Vein endothelial cell (primary cell): ENCODE measurements at places on chromosomes 6 and 20. TPM values are rescaled to one million over a fixed set of nuclear protein-coding genes. Genes with fewer than 3 reads are reported as not detected.

BIRC7 gene
- not detected in 2 replicates for total RNA-seq

RPS6KA2 gene
- 156 and 248 TPM in 2 replicates for total RNA-seq

STX11 gene
- total RNA-seq: 9.6 and 9.8 TPM in 2 replicates

NCOA3 gene
- total RNA-seq: 40.8 and 42.2 TPM in 2 replicates

ZBTB46 gene
- total RNA-seq: 13.1 and 14.4 TPM in 2 replicates
